ENCODE measurements at places on chromosomes 5 and 9.

GRCh38 chr5:153350175-153350883 is 140.1 kb upstream of the GRIA1 start:
- DNase-seq = no peak

DNA sequence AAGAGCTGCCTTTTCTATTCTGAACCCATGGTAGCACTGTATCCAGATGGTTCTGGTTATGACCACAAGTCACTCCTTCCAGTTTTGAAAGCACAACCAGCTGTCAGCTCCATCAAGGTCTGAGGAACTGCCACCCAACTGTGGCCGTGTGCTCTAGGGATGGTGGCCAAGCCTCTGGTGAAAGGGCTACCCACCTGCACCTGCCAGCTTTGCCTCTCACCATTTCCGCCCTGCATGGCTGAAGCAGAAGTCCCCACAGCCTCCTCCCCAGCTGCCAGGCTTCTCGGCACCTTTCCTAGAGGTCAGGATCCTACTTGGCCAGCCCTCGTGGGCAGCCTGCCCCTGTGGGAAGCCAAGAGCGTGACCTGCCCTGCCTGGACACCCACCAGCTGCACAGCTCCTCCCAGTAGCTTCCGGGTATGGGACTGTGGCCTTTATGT is 16.8 kb downstream of the SEMA5A start:
- no peak for DNase-seq

DNA sequence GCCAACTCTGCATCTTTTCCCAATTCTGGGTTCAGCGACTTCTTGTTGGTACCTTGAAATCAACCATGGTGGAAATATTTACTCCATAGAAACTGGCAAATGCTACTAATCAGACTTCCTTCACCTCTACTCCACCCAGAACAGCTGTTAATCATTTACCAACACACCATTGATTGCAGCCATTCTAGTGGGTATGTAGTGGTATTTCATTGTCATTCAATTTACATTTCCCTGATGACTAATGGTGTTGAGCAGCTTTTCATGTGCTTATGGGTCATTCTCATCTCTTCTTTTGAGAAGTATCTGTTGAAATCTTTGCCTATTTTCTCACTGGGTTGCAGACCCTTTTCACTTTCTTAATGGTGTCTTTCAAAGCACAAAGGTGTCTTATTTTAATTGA is 122.4 kb upstream of the MSX2 start:
- no peak for DNase-seq

GRCh38 chr5:18968966-18969365 is 1019.0 kb downstream of the CDH18 start:
- no peak for DNase-seq

- no peak for DNase-seq
Measured at GRCh38 chr5:163531272-163531671, 25.9 kb downstream of the MAT2B start.

- no peak for DNase-seq
Measured at GRCh38 chr5:122611406-122611805, 163.5 kb upstream of the SNX2 start.

GRCh38 chr9:37683531-37684371 is 33.0 kb downstream of the FRMPD1 start:
- no peak for DNase-seq

DNA sequence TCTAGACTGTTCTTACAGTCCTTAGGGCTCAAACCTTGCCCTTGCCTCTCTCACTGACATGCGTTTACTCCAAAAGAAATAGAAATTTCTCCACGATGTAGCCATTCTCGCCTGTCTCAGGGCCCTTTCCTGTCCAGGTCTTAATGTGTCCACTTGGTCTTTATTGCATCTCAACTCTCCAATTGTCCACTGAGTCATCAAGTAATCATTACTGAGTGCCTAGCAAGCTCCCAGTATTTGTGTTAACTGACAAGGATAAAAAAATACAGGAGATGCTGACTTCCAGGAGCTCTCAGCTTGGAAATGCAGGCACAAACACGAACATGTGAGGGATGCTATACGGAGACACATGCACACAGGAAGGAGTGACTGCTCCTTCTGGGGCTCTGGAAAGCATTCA is 147.3 kb downstream of the ARSB start:
- DNase-seq = no peak

DNA sequence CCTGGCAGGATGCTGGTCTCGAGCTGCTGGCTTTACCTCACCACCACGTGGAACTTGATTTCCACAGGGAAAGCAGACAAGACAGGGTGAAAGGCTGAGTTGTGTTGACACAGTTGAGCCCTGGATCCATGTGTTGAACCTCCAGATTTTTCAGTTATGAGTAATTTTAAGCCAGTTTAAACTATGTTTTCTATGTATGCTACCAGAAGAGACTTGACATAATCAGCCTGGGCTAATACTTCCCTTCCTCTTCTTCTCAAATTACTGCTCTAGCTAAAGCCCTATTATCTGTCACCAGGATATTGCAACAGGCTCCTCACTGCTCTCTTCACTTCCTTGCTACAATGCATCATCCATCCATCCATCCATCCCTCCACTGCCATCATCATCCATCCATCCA is 12.0 kb upstream of the PHYKPL start:
- DNase-seq = no peak

GRCh38 chr5:52504584-52505240 is 283.0 kb upstream of the ITGA1 start:
- no peak for DNase-seq

DNA sequence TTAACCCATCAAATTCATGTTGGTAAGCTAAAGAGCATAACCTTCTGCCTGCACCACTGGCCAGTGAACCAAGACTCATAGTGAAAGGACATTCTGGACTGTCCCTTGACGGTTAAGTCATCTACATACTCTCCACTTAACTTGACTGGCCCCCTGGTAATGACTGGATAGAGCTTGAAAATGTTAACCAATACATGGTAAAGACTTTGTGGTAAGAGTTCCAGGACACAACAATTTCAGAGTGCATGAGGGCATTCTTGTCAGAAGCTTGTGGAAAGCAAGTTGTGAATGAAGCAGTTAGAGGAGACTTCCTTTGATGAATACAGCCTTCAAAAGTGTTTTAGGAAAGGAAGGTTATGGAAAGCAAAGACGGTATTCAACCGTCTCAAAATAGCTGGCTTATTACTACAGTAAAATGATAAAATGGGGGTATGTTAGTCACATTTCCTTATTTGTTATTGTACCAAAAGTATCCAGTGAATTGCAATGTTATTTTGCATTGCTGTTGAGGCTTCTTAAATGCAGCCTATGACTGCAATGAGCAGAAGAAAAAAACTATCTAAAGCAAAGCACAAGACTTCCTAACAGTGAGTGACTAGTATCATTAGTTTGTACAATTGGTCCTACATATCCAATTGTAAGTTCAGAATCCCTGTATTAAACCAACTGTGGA is 47.2 kb upstream of the DAB2 start:
- no peak for DNase-seq

DNA sequence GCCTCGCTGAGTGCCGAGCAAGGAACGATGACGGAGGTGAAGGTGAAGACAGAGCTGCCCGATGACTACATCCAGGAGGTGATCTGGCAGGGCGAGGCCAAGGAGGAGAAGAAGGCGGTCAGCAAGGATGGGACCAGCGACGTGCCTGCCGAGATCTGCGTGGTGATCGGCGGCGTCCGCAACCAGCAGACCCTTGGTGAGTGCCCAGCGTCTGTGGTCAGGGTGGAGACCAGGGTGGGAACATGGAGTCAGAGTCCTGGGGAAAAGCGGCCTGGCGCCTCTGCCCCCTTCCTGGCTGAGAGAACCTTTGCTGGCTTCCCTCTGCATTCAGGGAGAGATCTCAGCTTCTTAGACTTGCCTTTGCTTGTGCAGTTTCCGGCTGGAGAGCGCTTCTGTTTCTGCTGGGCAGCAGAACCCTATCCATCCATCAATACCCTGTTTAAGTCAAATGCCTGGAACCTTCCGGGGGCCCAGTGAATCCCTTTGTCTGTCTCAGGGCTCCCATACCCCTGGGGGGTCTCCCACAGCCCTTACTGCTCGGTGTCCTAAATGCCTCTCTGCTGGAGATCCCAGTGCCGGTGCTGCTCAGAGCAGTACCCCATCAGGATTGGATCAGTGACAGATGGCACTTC is 89.6 kb downstream of the AMBP start:
- DNase-seq = no peak

DNA sequence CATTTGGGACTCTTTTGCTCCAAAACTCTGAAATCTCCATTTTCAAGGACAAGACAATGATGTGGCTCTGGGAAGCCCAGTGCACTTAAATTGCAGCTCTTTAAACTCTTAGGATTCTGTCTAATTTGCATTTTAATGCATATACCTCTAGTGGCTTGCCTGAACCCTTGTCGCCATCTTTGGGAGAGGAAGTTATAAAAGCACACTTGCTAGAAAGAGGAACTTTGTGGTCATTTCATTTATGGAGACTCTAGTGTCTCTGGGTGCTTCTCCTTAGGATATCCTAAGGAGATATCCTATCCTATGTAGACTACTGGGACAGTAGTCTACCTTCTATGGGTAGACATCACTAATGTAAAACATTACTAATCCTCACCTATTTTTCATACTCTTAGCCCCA is 77.3 kb upstream of the SLC1A3 start:
- DNase-seq = no peak

DNA sequence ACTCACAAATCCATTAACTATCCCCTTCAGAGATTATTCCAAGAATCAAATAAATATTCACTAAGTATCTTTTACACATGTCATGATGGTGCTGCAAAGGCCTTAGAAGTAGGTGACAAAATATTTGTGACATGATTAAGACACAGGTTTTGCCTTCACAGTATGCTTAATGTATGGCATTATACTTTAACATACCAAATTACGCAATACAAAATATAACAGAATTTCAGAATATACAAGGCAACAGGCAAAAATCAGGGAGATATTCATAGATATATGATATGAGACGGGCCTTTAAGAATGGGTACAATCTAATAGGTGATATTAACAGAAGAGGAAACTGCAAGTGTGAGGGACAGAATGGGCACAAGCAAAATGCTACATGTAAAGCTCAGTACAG is 41.6 kb downstream of the CAAP1 start:
- no peak for DNase-seq

DNA sequence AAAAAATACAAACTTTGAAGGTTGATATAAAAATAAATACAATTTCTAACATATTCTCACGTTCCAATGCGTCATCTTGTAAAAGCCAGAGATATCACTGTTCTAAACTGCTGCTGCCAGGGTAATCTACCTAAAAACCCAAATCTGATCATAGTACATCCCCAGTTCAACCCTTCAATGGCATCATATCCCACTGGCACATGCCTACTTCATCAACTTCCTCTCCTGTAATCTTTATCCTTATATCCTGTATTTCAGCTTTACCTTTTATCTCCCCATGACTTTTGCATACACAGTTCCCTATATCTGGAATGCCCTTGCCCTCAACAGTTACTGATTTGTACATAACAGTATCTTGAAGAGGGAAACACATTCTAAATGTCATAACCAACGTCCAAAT is 7.5 kb downstream of the DENND1A start:
- no peak for DNase-seq
